ENCODE measurements at places on chromosomes 5 and 9. TPM values are rescaled to one million over a fixed set of nuclear protein-coding genes. Genes with fewer than 3 reads are reported as not detected.
A peak's percentile ranks its signal among the peaks of the same experiment; 100 is the strongest.

GRCh38 chr9:104999136-104999535, 71.2 kb upstream of the ABCA1 start:
- H3K4me3 ChIP-seq: no peak overlapping the region
- H3K27me3 ChIP-seq: no peaks in the 10 kb centered on the region
- no peaks in the 10 kb centered on the region for H3K4me1 ChIP-seq
- no peaks in the 10 kb centered on the region for H3K36me3 ChIP-seq
- no peak for DNase-seq

- no peak overlapping the region for H3K27ac ChIP-seq
- H3K4me3 ChIP-seq: no peak overlapping the region
- no peak for DNase-seq
- H3K27me3 ChIP-seq: no peaks in the 10 kb centered on the region
- peaks cover 92% of the 10 kb centered on the region for H3K4me1 ChIP-seq
Measured at GRCh38 chr9:130002320-130002719, 40.7 kb downstream of the FNBP1 start.

Gene PCDH12
- 0.13 TPM for polyA plus RNA-seq

GRCh38 chr5:103891151-103891550, 328.6 kb upstream of the NUDT12 start:
- no peak overlapping the region for H3K27ac ChIP-seq
- no peaks in the 10 kb centered on the region for H3K36me3 ChIP-seq
- H3K4me1 ChIP-seq: no peaks in the 10 kb centered on the region
- DNase-seq: no peak

Gene CD14
- 2.7 TPM for polyA plus RNA-seq

DNA sequence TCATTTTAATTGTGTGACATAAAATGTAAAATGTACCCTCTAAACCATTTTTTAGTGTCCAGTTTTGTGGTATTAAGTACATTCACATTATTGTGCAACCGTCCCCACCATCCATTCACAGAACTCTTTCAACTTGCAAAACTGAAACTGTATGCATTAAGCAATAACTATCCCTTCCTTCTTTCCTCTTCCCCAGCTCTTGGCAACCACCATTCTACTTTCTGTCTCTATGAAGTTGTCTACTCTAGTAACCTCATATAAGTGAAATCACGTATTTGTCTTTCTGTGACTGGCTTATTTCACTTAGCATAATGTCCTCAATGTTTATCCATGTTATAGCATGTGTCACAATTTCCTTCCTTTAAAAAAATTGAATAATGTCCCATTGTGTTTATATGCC, 142.4 kb downstream of the C9orf152 start:
- H3K4me3 ChIP-seq: no peak overlapping the region
- H3K4me1 ChIP-seq: no peaks in the 10 kb centered on the region
- H3K27me3 ChIP-seq: no peaks in the 10 kb centered on the region
- no peak overlapping the region for H3K27ac ChIP-seq
- H3K36me3 ChIP-seq: no peaks in the 10 kb centered on the region
- no peak for DNase-seq

Gene SLC36A3
- not detected for polyA plus RNA-seq

Gene C7
- not detected for polyA plus RNA-seq

GRCh38 chr5:147520450-147520849, 10.6 kb upstream of the DPYSL3 start:
- H3K4me1 ChIP-seq: no peaks in the 10 kb centered on the region
- no peak for DNase-seq
- H3K36me3 ChIP-seq: no peaks in the 10 kb centered on the region
- no peaks in the 10 kb centered on the region for H3K27me3 ChIP-seq
- H3K4me3 ChIP-seq: no peak overlapping the region
- H3K27ac ChIP-seq: no peak overlapping the region

Gene CDX1
- polyA plus RNA-seq: not detected

Gene SHOC1
- polyA plus RNA-seq: not detected

Gene LURAP1L
- not detected for polyA plus RNA-seq

- H3K36me3 ChIP-seq: no peaks in the 10 kb centered on the region
- H3K27ac ChIP-seq: no peak overlapping the region
- H3K4me1 ChIP-seq: no peaks in the 10 kb centered on the region
- H3K4me3 ChIP-seq: no peak overlapping the region
- no peak for DNase-seq
Measured at GRCh38 chr5:141260458-141261237, 15.5 kb downstream of the PCDHB15 start.

DNA sequence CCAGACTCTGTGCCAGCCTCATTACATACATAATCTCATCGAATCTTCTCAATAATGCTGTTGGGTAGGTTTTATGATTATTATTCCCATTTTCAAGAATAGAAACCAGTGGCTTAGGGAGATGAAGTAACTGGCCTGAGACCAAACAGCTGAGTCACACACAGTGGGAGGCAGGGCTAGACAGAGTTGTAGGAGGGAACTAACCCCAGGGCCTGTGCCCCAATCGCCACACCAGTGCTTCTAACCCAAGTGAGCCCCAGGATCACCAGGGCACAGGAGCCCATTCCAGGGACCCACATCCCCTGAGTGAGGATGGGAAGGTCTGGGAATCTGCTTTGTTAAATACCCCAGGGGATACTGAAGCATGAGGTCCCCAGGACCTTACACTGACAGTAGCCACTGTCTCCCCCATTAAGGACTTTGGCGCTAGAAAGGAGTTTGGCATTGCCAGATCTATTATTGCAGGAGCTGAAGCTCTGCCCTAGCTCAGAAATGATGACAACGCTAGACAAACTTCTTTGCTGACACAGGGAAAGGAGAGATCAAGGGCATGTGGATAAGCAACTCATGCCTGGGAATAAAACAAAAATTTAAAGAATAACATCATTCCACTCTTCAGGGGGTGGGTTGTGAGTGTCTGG, 63.8 kb upstream of the PPARGC1B start:
- no peaks in the 10 kb centered on the region for H3K4me1 ChIP-seq
- DNase-seq: no peak
- no peak overlapping the region for H3K4me3 ChIP-seq
- no peaks in the 10 kb centered on the region for H3K36me3 ChIP-seq
- H3K27ac ChIP-seq: no peak overlapping the region

Gene RANBP6
- 24.7 TPM for polyA plus RNA-seq

DNA sequence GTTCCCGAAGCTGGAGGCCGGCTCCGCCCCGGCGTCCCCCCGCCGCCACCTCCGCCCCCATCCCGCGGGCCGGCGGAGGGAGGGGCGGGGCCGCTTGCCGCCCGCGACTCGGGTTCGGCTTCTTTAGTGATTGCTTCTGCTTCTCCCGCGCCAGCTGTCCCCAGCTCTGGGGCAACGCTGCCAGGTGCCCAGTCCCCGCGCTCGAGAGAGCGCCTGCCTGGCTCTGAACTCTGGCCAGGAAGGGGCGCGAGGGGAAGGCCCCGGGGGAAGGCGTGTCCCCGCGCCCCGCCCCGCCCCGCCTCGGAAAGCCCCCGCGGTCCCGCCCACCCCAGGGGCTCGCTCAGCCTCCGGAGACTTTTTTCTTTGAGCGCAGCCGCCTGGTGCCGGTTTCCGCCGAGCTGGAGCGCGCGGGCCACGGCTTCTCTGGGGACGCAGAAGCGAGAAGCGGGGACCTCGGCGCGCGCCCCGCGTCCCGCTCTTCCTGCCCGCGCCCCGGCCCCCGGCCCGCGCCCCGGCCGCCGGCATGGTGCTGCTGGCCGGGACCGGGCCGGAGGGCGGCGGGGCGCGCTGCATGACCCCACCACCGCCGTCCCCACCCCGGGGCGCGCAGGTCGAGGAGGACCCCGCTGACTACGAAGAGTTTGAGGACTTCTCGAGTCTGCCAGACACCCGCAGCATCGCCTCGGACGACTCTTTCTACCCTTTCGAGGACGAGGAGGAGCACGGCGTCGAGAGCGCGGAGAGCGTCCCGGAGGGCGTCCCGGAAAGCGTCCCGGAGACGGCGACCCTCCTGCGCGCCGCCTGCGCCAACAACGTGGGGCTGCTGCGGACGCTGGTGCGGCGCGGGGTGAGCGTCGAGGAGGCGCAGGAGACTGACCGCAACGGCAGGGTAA, at the start of gene ANKRD33B:
Gene ANKRD33B (plus strand): TSS at position 126 of the 893 bp plus-strand sequence. CDS start 398 bp downstream, at position 524.
- no peaks in the 10 kb centered on the region for H3K36me3 ChIP-seq
- H3K27ac ChIP-seq: peak within 1 kb of the TSS; percentile 74
- H3K27me3 ChIP-seq: no peaks in the 10 kb centered on the region
- peak; percentile 77 for DNase-seq
- peak within 1 kb of the TSS; percentile 60 for H3K4me3 ChIP-seq

Gene OR1N1
- not detected for polyA plus RNA-seq

Gene SLCO4C1
- polyA plus RNA-seq: 0.22 TPM

GRCh38 chr5:171840066-171840465, 54.4 kb downstream of the SMIM23 start:
- no peak overlapping the region for H3K4me3 ChIP-seq
- H3K27me3 ChIP-seq: no peaks in the 10 kb centered on the region
- H3K4me1 ChIP-seq: no peaks in the 10 kb centered on the region
- H3K36me3 ChIP-seq: no peaks in the 10 kb centered on the region

DNA sequence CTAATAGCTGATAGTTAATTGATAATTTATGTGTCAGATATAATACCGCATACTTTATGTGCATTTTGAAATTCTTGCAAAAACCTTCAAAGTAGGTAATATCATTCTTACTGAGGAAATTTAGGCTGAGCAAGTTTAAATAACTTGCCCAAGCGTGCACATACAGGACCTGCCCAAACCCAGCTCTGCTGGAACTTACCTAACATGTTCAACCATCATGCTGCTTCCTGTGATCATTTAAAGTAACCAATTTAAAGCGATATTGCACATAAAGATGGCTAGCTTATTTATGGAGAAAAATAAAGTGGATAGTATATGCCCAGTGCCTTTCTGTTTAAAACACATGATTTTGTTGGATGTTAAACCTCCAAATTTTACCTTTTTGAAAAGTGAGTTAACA, 4.3 kb downstream of the FAM174A start:
- H3K36me3 ChIP-seq: no peaks in the 10 kb centered on the region
- no peaks in the 10 kb centered on the region for H3K27me3 ChIP-seq
- H3K4me3 ChIP-seq: no peak overlapping the region
- no peak for DNase-seq
- peaks cover 24% of the 10 kb centered on the region for H3K4me1 ChIP-seq

Data from CD4-positive, alpha-beta memory T cell (primary cell).